Stimulated activated CD8-positive, alpha-beta memory T cell treated with anti-CD3 and anti-CD28 coated beads, Interleukin-7, amount 100 ng/mL, for 4 hours (primary cell): ENCODE measurements at places on chromosomes 11 and 22.

DNA sequence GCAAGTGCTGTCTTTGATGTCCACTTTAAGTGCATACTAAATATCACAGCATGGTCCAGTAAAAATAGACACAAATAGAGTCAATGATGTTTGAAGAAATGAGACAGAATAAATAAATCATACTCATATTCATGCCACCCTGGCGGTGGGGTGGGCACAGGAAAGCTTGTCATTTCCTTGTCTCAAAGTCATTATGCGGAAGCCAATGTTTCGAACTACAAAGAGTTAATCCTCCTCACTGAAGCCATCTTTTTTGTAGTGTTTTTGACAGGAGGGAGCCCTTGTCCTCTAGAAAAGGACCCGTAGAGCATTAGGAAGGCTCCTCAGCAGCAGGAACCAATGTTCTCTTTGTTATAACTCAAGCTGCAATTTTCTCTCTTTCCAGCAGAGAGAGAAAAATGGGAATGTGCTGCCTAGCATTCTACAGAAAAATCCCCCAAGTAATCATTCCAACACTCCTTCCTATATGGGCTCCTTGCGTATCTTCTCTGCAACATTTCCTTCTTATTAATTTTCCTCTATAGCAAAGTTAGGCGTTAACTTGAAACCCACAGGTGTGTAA is 30.6 kb downstream of the SC5D start:
- DNase-seq: no peak

DNA sequence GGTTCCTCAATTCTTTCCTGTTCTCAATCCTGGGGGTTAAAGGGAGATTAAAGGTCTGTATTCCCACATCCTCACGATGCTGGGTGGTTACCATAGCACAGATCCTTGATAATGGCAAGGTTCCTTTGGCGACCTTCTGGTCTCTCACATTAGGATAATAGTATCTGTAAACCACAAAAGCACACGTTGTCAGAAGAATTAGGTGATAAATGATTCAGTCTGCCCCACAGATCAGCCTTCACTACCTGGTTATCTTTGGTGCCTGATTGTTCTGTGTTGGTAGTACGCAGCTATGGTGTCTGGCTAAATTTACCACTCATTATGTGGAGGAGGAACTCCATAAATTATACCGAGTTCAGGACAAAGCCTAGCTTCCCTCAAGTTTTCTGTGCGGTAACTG is 78.4 kb downstream of the C2CD3 start:
- DNase-seq: no peak

DNA sequence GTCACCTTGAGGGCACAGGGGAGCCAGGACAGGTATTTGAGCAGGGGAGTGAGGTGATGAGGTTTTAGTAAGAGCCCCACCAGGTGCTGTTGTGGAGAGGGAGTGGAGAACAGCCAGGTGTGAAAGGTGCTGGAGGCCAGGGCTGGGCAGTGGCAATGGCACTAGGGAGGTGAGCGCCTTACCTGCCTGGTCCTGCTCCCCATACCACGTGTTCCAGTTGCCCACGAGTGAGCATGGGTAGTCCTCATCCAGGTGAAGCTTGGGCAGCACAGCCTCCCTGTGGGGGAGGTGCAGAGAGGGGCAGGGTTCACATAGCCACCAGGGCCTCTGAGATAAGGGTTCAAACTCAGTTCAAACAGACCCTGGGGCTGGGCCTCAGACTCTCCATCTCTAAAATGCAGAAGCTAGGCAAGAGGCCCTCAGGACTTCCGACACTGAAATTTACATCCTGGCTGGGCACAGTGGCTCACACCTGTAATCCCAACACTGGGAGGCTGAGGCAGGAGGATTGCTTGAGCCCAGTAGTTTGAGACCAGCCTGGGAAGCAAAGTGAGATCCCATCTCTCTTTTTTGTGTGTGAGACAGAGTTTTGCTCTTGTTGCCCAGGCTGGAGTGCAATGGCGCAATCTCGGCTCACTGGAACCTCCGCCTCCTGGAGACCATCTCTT is 11.8 kb downstream of the NIPSNAP1 start:
- no peak for DNase-seq

DNA sequence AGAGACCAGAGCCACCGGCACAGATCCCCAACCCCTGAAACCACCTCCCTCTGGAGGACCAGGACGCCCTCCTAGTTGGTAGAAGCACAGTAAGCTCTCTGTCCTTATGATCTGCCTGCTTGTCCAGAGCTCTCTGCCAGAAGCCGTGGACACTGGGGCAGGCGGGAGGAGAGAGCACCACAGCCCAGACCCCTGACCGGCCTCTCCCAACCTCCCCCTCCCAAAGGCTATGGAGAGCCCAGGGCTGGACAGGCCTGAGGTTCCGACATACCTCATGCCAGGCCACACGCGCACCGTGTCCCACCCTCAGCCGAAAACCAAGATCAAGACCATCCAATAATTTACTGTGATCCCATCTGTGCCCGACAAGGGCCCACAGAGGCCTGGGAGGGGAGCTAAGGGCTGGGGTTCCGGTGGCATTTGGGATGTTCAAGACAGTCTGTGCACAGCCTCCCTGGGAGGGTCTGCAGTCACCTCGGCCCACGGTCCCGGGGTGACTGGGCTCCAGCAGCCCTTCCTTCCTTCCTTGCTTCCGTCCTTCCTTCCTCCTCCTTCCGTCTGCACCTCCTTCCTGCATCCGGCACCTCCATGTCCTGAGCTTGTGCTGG is 3.4 kb downstream of the HRAS start:
- no peak for DNase-seq

DNA sequence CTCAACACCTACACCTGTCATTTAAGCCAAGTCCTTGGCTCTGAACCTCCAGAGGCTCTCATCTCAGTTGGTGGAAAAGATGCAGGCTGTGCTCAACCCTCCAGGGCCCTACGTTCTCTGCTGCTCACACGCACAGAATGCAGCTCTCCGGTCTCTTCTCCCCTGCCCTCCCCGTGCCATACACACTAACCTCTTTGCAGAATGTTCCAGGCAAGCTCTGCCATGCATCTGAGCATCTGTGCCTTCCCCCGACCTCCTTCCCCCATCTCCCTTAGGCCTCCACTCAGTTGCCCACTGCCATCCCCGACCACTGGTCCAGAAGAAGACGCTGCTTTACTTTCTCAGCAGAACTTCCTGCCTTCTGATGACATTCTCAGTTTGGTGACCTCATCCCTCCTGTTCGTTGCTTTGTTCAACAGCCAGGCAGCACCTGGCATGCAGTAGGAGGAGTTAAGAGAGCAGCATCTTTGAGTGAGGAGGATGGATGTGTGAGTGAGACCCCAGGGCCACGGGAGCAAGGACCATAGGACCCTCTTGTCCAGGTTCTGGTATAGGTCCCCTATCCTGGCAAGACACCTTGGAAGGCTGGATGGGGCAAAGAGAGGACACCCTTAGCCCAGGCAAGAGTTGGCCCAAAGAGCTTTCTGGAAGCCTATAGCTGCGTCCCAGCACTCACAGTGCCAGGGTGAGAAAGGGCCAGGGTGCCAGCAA is 598.0 kb downstream of the BRD1 start:
- no peak for DNase-seq

DNA sequence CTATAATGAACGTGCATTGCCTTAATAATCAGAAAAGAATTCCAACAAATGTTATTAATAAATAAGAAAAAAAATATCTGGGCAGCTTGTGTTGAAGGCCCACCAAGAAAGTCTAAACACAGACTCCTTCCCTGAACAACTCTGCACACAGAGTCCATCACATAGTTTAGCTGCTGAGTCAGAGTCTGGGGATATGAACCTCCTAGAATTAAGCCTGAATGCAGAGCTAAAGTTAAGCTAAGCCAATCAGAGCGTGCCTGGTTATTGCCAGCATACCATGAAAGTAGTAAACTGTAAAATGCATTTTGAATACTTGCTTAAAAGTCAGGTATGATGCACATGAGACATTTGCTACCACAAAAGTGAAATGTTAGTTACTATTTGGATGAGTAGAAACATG is 25.6 kb upstream of the TENM4 start:
- no peak for DNase-seq

DNA sequence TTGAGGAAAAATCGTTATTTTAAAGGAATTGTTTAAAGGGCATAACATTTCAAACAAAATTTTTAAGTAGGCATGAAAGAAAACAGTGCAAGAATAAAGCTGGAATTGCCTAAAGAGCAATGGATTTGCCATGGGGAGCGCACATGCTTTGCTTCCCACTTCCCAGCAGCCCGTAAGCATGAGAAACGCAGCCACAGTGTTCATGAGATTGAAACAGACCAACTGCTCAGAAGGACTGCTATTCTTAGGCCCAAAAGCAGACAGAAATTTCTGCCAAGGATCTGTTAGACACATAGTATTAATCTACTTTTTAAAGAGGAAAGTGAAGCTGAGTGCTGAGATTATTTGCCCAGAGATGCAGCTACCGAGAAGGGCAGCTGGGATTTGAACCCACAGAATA is 34.2 kb upstream of the TSKU start:
- no peak for DNase-seq

DNA sequence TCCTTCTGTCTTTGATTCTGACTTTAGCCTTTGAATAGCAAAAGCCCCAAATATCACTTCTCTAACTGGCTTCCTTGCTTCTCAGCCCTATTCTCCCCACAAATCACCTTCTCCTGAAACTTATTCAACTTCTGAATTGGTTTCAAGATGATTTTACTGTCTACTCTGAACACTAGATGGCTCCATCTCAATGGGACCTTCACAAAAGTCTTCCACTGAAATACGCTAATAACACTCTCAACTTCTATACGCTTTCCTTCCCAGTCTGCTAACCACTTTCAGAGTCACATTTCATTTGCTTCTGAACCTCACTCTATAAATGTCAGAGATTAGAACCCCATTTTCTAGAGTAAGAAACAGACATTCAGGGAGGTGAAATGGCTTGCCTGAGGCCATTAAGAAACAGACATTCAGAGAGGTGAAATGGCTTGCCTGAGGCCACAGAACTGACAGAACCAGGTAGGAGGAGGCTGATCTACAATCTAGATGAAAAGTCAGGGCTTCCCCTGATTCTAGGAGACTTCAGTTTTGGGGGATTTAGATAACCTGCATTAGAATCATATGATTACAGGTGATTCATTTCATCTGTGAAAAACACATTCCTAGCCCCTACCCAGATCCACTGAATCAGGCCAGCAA is 20.6 kb downstream of the MORC2 start:
- no peak for DNase-seq

- no peak for DNase-seq
Observed at GRCh38 chr11:96104496-96104895, 180.6 kb upstream of the MTMR2 start.

DNA sequence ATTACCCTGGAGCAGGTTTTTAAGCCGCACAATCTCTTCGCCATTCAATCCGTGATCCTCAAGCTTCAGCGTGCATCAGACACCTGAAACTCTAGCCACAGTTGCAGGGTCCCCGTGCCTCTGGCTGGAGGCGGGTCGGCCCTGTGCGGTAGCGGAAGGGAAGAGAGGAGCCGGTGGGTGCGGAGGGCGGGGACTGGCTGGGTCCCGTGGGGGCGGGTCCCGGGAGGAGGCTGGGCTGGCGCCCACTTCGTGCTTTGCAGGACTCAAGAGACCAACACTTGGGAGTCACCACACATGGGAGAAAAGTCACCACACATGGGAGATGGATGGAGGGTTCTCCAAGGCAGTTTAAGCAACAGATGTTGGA is 772 bp downstream of the C22orf15 start:
- peak; percentile 52 for DNase-seq

- DNase-seq: no peak
Observed at GRCh38 chr11:45304111-45304991, 18.2 kb upstream of the SYT13 start.

- peak; percentile 25 for DNase-seq
Observed at GRCh38 chr22:38262051-38262795, 10.6 kb downstream of the TMEM184B start.

DNA sequence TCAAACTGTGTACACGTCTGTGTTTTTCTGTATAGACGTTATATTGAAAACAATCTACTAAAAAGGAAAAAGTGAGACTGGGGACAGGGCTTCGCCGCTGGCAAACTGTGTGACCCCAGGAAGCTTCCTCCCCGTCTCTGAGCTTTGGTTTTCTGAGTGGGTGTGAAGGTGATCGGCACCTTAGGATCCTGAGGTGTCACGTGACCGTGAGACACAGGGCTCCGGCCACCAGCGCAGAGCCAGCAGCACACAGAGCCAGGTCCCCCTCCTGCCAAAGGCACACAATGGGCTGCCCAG is 32.0 kb downstream of the KIAA0930 start:
- DNase-seq: no peak

GRCh38 chr22:30262917-30263741 is 3.5 kb downstream of the OSM start:
- peak; percentile 70 for DNase-seq

GRCh38 chr11:11416502-11416901 is 63.5 kb upstream of the CSNK2A3 start:
- no peak for DNase-seq

DNA sequence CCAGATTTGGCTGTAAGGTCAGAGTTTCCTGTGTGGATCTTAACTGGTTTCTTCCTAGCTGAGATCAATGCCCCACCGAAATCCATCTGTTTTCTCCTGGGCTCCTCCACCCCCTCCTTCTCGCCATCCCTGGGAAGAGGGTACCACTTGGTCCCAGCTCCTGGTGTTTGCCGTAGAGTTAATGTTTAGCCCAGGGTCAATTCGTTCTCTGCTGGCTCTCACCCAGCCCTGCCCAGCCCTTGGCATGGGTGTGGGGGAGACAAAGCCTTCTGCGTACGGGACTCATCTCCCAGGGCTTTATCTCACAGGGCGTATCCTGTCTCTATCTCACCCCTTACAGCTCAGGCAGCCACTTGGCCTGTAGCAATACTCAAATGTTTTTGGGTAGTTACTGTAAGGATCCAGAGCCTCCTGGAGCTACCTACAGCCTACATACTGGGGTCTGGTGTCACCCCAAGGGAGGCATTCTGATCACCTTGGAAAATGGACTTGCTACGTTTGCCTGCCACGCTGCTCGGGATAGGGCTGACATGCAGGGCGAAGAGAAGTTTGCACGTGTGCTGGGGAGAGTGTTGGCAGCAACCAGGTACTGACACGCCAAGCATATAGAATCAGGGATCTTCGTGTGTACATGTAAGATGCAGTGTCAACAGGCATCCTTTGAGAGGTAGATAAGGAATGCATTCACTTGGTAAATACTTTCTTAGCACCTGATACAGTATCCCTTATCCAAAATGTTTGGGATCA is 66.1 kb downstream of the SCN3B start:
- no peak for DNase-seq

DNA sequence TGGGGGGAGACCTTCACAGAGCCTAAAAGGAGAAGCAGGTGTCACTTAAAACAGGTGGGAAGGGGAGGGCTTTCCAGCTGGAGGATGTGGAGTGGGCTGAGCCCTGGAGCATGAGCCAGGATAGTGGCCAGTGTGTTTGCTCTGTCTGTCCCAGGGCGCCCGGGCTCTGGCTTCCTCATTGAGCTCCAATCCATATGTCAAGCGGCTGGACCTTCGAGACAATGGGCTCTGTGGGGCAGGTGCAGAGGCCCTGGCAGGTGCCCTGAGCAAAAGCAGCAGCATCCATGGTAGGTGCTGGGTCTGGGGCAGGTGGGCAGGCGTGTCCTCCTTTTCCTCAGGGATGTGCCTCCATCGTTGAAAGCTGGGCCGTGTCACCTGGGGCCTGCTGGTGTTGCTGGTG is 2.0 kb downstream of the LRRC74B start:
- no peak for DNase-seq
